ENCODE measurements at places on chromosomes 11 and 22. TPM values are rescaled to one million over a fixed set of nuclear protein-coding genes. Genes with fewer than 3 reads are reported as not detected.
A peak's percentile ranks its signal among the peaks of the same experiment; 100 is the strongest.

HEPHL1 gene
- not detected for total RNA-seq

CBX6 gene
- 45.7 TPM for total RNA-seq

F2 gene
- total RNA-seq, result not detected

LYVE1 gene
- total RNA-seq, result 0.17 TPM

GPHA2 gene
- total RNA-seq, result not detected

CARD18 gene
- total RNA-seq, result not detected

DNA sequence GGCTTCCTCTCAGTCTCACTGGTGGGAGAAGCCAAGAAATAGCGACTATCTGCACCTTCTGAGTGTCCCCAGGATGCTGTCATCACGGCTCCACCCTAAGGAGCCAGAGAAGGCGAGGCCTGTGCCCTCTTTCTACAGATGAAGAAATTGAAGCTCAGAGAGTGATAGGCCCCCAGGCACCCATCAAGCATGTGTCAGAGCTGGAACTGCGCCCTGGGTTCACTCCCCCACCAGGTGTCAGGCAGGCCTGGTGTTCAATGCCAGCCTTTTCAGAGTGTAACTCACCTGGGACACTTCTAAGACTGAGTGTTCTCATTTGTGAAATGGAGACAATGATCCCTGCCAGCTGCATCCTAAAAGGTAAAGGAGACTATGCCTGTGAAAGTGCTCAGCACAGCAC is 127.3 kb upstream of the SEZ6L start:
- DNase-seq, result no peak

- DNase-seq, result no peak
These were observed 5.9 kb upstream of the ARL14EP start for GRCh38 chr11:30317030-30317429.

DNA sequence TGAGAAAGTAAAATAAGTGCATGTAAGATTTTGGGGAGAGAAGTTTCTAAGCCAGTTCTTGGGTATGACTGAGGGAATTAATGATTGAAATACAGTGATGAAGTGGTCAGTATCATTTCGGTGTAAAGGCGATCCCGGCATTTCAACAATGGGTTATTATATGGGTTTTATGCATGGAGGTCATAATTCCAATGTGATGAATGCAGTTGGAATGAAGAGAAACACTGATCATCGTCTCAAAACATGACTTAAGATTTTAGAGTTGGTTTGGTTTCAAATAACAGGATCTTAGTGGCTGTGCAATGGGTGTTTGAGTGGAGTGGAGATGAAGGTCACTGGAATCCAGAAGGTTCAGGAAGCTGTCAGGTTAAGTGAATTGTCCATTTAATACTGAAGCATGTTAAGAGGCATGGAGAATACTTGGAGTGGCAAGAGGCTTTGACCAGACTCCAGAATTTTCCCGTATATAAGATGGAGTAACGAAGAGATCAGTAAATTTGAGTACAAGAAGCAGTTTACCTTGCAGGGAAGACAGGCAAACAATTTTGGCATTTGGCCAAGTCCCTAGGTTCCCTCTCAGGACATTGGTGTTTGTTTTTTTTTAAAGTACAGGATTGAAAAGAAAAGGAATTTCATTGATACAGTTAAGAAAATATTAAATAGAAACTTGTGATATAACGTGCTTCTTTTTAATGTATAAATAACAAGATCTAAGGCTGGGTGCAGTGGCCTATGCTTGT is 96.4 kb upstream of the BIRC3 start:
- peak; percentile 86 for DNase-seq

DNA sequence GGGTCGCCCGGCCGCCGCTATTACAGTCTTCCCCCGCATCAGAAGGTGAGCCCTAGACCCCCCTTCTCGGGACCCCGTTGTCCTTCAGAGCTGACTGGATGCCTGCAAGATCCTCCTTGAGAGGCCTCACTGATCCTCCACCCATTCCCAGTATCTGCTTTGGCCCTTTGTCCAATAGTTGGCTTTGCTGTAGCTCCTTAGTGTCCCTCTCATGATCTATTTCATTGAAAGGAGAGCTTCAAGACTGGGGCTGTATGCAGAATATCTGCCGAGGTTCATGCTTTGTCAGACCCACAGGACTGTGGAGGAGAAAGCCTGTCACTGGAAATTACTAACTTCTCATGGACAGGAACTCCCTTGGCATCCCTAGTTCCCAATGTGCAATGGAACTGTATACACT is 499 bp downstream of the DLAT start:
- peak; percentile 19 for DNase-seq

- DNase-seq, result peak; percentile 66
These were observed 8.1 kb downstream of the EHD1 start for GRCh38 chr11:64870176-64870892.

- peak; percentile 41 for DNase-seq
These were observed 149.6 kb downstream of the METTL15 start for GRCh38 chr11:28257761-28258160.

DNA sequence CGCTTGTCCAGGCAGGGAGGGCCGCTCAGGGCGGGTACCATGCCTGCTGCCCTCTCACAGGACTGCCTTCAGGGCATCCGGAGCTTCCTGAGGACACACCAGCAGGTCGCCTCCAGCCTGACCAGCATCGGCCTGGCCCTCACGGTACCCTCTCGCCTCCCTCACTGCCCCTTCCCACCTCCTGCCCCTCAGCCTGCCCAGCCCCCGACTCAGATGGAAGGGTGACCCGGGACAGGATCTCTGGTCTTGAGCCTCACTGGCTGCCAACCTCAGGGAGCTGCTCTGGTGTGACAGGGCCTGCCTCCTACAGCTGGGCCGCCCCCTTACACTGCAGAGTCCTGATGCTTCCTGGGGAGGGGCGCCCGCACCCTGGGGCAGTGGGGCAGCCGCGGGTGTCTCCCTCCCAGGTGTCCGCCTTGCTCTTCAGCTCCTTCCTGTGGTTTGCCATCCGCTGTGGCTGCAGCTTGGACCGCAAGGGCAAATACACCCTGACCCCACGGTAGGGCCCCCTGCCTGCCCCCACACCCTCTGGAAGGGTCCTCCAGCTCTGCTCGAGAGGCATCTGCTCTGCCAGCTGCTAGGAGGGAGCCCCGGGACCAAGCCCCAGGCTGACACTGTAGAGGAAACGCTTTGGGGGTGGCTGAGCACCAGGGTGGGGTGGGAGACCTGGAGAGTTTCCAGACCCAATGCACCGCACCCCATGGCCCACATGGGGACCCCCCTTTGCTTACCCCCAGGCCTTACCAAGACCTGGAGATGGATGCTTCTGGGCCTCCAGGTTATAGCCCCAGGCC is 14.6 kb downstream of the TSPAN32 start:
- no peak for DNase-seq

DNA sequence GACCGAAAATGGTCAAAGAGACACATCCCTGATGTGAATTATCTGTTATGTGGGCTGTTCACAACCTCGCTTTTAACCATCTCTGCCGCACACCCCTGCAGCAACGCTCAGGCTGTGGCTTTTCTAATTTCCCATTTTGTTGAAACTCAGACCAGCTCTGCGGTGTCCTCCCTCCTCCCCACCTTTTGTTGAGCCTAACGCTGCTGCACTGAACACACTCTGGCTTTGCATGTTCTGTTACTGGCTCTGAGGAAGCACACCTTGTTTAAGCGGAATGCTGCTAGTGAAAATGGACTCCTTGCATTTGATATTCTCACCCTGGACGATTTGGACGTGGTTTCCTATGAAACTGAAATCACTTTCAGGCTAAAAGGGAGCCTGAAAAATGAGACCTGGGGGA is 198.5 kb upstream of the MTNR1B start:
- DNase-seq, result no peak

GRCh38 chr11:60810569-60810968 is 25.4 kb downstream of the MS4A10 start:
- DNase-seq, result no peak
